Stimulated activated CD8-positive, alpha-beta memory T cell treated with anti-CD3 and anti-CD28 coated beads, Interleukin-7, amount 100 ng/mL, for 1 hour (primary cell): ENCODE measurements at places on chromosomes 2 and 18.

DNA sequence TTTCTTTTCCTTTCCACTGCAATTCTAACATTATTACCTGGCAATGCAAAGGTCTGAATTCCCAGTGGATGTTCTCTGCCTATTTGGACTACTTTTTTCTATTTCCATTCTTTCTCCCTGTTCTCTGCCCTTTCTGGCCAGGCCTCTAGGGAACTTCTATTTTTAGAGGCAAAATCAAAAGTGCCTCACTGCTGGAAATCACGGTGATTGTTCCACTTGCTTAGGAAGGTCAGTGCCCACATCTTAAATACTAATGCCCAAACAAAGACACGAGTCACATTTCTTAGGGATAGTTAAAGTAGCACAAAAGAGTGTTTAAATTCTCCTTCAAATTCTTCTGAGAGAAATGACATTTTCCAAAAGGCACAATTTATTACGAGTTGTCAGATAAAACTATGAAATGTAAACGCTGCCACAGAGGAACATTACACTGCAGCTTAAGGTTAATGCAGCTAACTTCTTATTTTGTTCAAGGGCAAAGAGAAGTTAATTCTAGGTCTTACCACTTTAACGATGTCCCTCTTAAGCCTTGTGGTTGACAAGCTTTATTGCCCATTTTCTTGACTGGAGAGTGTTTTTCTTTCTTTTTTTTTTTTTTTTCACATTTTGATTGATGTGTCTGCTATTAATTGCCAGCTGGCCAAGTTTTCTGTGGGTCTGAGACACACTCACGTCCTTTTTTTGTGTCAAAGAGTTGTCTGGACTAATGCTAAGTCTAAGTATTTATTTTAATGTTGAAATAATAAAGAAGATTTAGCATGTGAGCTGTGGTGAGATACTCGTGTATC lies 34.7 kb downstream of the ST6GAL2 start:
- DNase-seq = no peak

DNA sequence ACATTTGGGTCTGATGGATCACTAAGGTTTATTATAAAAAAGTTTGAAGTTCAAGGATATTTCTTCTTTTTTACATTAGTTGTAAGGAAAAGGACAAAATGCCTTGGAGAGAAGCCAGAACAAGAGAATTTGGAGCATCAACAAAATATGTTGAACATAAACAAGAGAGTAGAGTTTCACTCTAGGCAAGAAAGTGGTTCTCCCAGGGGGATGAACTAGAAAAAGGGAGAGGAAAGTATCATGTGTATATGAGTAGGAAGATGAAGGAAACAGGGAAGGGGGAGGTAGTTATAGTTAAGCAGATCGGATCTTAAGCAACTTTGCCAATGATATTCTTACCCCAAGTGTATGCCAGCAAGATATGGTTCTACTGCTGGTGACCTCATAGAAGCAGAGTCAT lies 63.8 kb upstream of the GALNT3 start:
- no peak for DNase-seq

- no peak for DNase-seq
These were observed 2.2 kb downstream of the CD226 start for GRCh38 chr18:69945220-69946114.

DNA sequence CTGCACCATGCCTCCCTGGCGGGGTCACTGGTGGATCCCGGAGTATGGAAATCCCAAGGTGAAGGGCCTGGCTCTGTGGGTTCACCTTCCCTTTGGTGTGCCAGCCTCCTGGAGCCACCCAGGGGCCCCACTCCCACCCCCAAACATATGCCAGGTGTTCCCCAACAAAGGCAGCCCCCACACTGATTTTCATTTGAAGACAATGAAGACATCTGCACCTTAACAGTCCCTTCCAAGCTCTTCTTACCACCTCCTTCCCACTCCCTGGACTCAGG lies 11.7 kb downstream of the BIN1 start:
- DNase-seq = no peak

- no peak for DNase-seq
These were observed at the start of gene SCN2A for GRCh38 chr2:165239230-165239629. Gene SCN2A (plus strand): TSS chr2:165239414. CDS start chr2:165295824, 56,410 bp downstream.

DNA sequence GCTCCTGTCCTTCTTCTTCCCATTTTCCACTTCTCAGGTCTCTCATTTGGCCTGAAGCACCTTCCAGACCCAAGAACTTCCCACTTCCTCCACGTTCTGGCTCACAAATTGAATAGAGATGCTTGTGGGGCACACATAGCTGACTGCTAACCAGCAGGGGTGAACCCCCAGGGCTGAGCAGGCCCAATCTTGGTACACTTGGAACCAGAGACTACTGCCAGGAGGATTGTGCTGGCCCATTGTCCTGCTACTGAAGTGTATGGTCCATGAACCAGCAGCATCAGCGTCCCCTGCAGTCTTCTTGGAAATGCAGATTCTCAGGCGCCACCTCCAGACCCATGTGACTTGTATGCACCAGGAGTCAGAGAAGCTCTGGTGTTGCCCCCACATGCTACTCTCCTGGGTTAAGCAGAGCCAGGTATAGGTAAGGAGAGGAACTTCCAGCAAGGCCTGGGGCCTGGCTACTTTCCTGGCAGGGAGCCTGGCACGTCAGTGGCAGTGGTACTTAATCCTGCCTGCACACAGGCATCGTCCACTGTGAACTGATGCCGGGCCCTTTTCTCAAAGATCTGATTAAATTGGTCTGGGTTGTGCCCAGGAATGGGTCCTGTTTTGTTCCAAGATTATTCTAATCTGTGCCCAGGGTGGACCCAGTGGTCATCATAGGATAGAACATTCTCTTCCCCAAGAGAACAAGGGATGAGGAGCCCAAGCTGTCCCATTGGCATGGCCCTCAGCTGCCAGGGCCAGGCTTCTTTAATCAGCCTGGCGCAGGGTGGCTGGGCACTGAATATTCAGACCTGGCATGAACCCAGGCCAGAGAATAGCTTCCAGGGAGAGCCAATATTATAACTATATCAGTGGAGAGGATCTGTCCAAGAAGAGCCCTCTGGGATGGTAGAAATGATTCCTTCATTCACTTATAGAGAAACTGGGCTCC lies 248.7 kb downstream of the SOX11 start:
- DNase-seq = no peak

DNA sequence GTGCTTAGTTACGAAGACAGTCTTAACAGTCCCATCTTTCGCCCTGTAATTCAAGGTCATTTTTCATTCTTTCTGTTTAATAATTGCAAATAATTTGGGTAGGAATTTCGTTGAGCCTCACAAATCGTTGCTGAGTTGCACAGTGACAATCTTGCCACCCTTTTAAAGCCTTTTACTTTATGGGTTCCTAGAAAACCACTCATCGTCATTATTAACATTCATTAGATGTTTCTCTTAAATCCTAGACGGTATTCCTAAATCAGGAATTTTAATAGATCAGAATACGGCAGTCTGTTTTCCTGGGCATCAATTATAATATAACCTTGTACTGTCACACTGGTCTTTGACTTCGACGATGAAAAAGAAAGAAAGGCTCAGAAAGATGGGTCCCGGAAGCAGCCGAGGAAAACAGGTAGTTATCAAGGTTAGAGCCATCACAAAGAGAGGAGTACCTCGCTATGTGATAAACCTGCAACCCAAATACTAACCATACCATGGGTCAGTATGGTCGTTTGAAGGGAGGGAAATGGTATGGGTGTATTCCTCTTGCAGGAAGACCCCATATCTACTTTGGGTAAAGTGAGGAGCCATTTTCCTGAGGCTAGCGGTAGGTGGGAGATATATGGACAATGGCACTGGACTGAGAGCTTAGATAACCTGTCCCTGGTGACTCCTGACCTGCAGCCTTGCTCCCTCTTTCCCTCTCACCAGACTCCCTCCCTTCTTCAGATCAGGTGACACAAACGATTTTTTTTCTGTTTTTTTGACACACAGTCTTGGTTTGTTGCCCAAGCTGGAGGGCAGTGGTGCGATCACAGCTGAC lies 981 bp upstream of the SF3B1 start:
- DNase-seq = no peak

- no peak for DNase-seq
These were observed 29.1 kb upstream of the SELENOI start for GRCh38 chr2:26316845-26317244.

GRCh38 chr18:36638224-36638623 lies 190.6 kb downstream of the TPGS2 start:
- DNase-seq = no peak

GRCh38 chr2:10178751-10179150 lies 56.2 kb downstream of the RRM2 start:
- DNase-seq = no peak

DNA sequence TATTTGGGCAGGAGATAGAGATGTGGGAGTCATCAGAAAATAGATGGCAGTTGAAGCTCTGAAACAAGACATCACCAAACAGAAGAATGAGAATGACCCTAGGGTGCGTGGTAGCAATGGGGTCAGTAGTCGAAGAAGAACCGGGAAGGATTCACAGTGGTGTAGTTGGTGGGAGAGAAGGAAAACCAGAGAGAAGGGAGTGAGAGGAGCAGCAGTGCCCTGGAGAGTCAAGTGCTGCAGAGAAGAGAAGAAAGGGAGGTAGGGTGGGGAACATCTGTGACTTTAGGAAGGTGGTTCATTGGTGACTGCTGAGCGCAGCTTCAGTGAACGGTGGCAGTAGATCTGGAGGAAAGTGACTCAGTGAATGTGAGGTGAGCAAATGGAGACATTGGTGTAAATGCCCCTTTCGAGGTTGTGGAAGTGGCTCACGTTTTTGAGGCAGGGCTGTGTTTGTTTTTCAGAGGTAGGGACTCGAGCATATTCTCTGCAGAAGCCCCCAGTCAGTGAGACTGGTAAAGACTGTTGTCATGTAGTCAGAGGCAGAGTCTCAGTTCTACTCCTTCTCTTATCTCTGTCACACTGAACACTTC lies 36.4 kb downstream of the CDC42EP3 start:
- no peak for DNase-seq

DNA sequence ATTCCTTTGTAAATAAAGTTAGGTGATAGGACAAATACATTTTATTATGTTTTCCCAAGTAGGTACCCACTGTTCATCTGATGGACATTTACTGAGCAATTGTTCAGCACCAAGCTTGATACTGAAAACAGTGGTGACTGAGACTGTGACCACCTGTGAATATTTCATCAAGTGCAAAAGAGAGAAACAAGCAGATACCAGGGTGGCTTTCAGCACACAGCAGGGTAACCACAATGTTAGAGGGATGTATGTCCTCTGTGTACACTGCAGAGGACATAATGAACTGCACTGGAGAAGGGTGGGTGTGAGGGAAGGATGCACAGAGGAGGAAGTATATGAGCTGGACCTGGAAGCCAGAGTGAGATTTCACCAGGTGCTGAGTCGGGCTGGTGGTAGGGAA lies 411.8 kb downstream of the RAD51AP2 start:
- no peak for DNase-seq

GRCh38 chr2:205564346-205565141 lies 117.8 kb upstream of the NRP2 start:
- no peak for DNase-seq

DNA sequence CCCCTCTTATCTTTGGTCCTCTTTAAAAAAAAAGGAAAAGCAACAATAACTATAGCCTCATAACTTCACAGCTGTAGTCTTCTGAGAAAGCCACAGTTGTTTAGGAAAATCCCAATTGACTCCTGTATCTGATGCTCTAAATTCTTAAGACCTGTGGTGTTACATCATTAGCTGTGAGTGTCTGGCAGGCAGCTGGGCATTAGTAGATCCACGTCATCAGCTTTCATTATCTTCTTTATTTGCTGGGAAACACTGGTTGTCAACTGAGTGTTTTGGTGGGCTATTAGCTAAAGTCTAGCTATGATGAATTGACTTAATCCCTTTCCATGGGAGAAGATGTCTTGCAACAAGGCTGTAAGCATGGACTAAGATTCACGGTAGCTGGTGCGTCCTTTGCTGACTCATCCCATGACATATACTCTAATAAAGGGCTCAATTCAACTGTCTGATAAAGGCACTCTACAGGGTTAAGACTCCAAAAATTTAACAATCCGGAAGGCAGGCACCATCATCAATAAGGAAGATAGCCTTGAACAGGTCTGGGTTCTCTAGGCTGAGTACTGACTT lies 517.2 kb downstream of the PLCL1 start:
- no peak for DNase-seq

- DNase-seq = no peak
These were observed 21.7 kb downstream of the REV1 start for GRCh38 chr2:99468155-99468554.

- no peak for DNase-seq
These were observed 23.6 kb downstream of the ADD2 start for GRCh38 chr2:70744397-70744796.

DNA sequence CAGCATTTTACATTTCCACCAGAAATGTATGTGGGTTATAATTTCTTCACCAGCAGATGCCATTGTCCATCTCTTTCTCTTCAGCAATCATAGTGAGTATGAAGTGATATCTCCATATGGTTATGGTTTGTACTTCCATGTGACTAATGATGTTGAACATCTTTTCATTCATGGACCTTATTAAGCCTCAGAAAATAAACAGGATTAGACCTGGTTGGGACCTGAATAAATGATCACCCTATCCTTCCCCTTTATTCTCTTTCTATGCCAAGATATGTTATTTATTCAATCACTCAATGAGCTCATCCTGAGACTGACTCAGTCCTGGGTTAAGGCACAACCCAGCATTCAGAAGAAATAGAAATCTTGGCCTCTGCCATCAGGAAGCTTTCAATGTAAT lies 86.6 kb downstream of the ANTXR1 start:
- no peak for DNase-seq

DNA sequence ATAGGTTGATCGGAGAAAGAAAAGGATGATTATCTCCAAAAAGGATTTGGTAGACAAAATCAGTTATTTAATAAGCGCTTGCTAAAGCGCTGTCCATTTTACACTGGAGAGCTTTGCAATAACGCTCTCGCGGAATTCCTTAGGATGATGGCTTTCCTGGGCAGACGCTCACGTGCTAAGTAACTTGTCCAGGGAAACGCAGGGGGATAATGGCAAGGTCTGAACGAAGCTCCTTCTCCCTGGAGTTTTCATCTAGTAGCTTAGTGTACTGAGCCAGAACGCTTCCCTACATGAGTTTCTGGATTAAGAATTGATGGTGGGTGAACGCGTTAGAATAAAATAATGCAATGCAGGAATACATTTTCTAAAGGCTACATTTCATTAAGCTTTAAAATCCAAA lies 739.5 kb upstream of the SALL3 start:
- DNase-seq = no peak

DNA sequence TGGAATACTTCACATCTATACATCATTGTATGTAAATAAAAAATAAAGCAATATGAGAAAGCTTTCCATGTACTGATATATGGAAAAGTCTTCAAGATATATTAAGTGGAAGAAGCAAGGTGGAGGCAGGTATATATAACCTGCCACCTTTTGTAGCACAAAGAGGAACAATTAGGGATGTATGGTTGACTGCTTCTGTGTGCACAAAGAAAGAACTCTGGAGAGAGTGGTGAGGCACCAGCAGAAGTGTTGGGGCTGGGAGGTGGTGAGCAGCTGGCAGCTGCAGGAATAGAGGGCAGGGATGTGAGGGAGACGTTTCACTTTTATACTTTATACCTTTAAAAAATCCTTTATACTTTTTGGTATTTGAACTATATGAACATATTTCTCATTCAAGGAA lies 26.1 kb downstream of the KIF5C start:
- no peak for DNase-seq

- DNase-seq = no peak
These were observed 121.2 kb downstream of the ARHGEF4 start for GRCh38 chr2:130957915-130958314.
